T-helper 17 cell (primary cell): ENCODE measurements at places on chromosomes 4 and X. TPM values are rescaled to one million over a fixed set of nuclear protein-coding genes. Genes with fewer than 3 reads are reported as not detected.

DNA sequence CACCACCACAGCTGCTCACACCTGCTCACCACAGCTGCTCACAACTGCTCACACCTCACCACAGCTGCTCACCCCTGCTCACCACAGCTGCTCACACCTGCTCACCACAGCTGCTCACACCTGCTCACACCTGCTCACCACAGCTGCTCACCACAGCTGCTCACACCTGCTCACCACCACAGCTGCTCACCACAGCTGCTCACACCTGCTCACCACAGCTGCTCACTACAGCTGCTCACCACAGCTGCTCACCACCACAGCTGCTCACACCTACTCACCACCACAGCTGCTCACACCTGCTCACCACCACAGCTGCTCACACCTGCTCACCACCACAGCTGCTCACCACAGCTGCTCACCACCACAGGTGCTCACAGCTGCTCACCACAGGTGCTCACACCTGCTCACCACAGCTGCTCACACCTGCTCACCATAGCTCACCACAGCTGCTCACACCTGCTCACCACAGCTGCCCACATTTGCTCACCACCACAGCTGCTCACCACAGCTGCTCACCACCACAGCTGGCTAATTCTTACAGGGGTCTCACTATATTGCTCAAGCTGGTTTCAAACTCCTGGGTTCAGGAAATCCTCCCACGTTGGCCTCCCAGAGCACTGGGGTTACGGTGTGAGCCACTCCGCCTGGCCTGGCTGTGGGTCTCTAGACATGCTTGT is 30.4 kb upstream of the CPLX1 start:
- no peak for DNase-seq

- DNase-seq, result no peak
These were observed 1883.4 kb downstream of the STIM2 start for GRCh38 chr4:28744066-28744465.

DNA sequence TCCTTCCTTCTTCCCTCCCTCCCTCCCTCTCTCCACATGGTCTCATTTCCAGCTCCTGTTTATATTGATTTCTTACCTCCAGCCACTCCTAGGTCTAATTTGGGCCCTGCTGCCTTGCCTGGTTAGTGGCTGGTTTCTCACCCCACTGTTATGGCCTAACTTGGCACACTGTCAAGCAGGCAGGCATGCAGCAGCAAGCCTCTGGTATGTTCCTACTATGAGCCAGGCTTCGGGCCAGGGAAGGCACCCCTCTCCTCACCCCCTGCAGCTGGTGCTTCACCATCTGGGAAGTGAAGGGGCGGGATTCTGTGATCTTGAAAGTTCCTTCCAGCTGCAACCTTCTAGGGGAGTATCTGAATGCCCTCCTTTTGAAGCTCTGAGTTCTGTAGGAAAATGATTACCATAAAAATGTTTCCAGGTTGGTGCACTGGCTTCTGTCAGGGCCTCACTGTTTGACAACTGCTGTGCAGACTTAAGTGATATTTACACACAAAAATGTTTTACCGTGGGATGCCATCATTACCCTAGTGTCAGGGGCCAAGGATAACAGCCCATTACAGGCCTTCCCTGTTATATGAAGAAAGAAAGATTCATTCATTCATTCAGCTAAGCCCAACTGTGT is 10.1 kb upstream of the VMA21 start:
- no peak for DNase-seq

Gene SSX4
- total RNA-seq, result not detected

Gene ADH1C
- not detected for total RNA-seq

Gene TRIM75
- total RNA-seq, result not detected
